CD4-positive, alpha-beta T cell treated with Interleukin-1 beta for 1 hour (primary cell): ENCODE measurements at places on chromosomes 5 and 9.
A peak's percentile ranks its signal among the peaks of the same experiment; 100 is the strongest.

- no peak for DNase-seq
Measured at GRCh38 chr5:168975331-168975730, 325.6 kb downstream of the SLIT3 start.

- no peak for DNase-seq
Measured at GRCh38 chr5:53917095-53917494, 356.7 kb downstream of the NDUFS4 start.

- peak; percentile 4 for DNase-seq
Measured at GRCh38 chr5:115450741-115451140, 93.8 kb downstream of the FEM1C start.

- DNase-seq: no peak
Measured at GRCh38 chr9:114612272-114612923, 1.3 kb downstream of the TMEM268 start.

- no peak for DNase-seq
Measured at GRCh38 chr5:61802456-61802855, 470.4 kb downstream of the ZSWIM6 start.
